Peyer's patch (tissue), 4 donors: ENCODE measurements at places on chromosomes 7 and 10. TPM values are rescaled to one million over a fixed set of nuclear protein-coding genes. Genes with fewer than 3 reads are reported as not detected.

Gene MSMB
- not detected for total RNA-seq

Gene KLLN
- 0.35 TPM for total RNA-seq

DNA sequence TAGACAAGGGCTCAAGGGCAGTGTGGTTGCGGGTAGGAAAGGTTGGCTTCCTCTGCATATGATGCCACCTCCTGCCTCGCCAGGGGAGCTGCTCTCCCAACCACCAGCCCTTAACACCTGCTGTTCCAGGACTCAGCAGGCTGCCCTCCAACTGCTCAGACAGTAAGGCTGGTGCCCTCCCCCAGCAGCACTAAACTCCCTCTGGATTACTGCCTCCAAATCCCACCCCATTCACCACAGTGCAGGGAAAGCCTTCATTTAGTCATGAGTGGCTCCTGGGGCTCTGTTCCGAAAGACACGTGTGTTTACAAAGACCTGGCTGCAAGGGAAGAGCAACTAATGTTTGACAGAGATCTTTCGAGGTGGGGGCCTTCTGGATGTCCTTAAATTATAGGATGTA lies 437.2 kb upstream of the MKI67 start:
- H3K4me1 ChIP-seq: no peaks in the 10 kb centered on the region
- no peaks in the 10 kb centered on the region for H3K36me3 ChIP-seq
- no peak overlapping the region for H3K27ac ChIP-seq
- no peaks in the 10 kb centered on the region for H3K27me3 ChIP-seq
- DNase-seq: no peak

- no peak for DNase-seq
- H3K27ac ChIP-seq: no peak overlapping the region
- H3K4me3 ChIP-seq: no peak overlapping the region
- no peaks in the 10 kb centered on the region for H3K36me3 ChIP-seq
Observed at GRCh38 chr7:8778459-8778858, 345.1 kb downstream of the NXPH1 start.

DNA sequence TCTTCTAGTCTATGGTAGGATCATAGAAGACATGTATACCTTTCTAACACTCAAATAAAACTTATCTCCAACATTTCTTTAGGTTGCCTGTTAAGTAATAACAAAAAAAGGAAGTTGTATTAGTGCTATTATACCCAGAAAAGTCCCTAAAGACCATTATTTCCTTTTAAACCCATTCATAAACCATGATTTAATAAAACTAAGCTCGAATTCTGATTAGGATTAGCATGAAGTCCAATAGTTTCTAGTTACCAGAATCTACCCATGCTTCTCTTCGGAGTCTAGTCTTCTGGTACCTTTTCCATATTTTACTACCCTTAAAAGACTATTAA lies 62.7 kb downstream of the USP6NL start:
- H3K36me3 ChIP-seq: no peaks in the 10 kb centered on the region
- no peak overlapping the region for H3K4me3 ChIP-seq
- H3K27me3 ChIP-seq: no peaks in the 10 kb centered on the region
- no peak for DNase-seq
- H3K4me1 ChIP-seq: no peaks in the 10 kb centered on the region
- no peak overlapping the region for H3K27ac ChIP-seq

GRCh38 chr10:131847241-131847783 lies 53.5 kb upstream of the PPP2R2D start:
- H3K27ac ChIP-seq: no peak overlapping the region
- H3K4me1 ChIP-seq: no peaks in the 10 kb centered on the region
- H3K4me3 ChIP-seq: no peak overlapping the region
- no peaks in the 10 kb centered on the region for H3K27me3 ChIP-seq
